ENCODE measurements at places on chromosomes 16 and 17. TPM values are rescaled to one million over a fixed set of nuclear protein-coding genes. Genes with fewer than 3 reads are reported as not detected.

GPR179 gene
- total RNA-seq: under 0.01 TPM

SMURF2 gene
- total RNA-seq: 38.2 TPM

CDRT15L2 gene
- not detected for total RNA-seq

- no peak for DNase-seq
These were observed 391.3 kb upstream of the XYLT1 start for GRCh38 chr16:17861981-17862479.

DNA sequence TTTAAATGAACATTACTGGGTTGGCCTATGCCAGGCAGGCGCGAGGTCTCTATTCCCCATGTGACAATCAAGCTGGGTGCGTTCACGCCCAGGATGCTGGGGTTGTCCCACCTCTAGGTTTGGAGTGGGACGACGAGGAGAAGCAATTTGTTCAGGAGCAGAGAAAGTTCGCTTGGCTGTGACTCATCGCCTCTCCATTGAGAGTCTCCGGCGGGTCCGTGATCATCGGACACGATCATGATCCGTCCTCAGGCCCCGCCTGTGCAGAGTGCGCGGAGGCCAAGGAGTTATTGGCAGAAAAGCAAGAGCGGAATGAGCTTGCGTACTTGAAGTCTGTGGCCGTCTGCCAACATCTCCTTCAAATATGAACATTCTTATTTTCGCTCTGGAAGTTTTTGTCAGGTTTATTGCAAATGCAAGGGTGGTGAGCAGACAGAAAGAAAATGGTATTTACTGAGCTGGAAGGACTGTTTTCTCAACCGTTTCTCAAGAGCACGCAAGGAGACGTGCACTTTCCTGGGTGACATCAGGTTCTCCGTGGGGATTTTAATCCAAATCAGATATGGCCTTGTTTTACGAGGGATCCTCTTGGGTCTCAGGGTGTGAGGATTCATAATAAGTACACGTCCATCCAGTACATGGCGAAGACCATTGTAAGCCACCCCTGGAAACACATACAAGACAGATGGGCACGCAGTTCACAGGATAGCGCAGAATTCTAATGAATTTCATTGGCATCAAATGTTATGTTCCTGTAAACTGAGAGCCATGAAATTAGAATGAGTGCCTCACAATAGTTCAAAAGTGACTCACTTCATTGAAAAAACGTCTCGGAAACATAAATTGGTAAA is 70.1 kb upstream of the CREBBP start:
- peak; percentile 99 for DNase-seq

GRCh38 chr16:52787709-52788108 is 240.8 kb upstream of the TOX3 start:
- DNase-seq: no peak

GRCh38 chr17:55584055-55584685 is 72.9 kb upstream of the SMIM36 start:
- peak; percentile 68 for DNase-seq

DNA sequence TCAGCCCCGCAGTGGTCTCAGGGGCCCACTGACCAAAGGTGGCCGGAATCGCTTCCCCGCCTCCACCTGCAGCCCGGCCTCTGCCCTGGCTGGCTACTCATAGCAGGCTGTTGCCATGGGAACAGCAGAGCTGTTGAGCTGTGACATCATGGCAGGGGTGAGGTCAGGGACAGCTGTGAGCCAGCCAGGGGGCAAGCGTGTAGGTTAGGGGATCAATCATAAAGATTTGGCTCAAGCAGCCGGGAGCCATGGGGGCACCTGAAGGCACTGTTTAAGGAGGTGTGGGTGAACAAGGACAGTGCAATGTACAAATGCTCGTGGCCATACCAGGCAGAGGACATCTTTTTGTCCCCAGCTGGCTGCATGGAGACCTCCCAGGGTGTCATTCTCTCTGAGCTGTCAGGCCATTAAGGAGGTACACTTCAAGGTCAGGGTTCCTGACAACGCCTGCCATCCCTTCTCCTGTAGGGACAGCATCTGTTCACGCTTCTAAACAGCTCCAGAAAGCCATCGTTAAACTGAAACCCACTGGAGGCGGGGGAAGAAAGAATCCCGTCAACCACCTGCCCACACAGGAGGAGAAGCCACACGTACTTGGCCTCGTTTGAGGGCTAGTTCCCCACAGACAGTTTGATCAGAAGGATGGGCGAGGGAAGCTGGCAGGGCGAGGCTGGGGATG is at the start of gene CEP295NL:
Gene CEP295NL, minus strand, starts transcription at position 101 of the 679 bp plus-strand sequence. CDS start 1,373 bp downstream, outside the sequence.
- no peak for DNase-seq

GRCh38 chr17:47315451-47316266 is 8.1 kb upstream of the EFCAB13 start:
- DNase-seq: peak; percentile 90

DNA sequence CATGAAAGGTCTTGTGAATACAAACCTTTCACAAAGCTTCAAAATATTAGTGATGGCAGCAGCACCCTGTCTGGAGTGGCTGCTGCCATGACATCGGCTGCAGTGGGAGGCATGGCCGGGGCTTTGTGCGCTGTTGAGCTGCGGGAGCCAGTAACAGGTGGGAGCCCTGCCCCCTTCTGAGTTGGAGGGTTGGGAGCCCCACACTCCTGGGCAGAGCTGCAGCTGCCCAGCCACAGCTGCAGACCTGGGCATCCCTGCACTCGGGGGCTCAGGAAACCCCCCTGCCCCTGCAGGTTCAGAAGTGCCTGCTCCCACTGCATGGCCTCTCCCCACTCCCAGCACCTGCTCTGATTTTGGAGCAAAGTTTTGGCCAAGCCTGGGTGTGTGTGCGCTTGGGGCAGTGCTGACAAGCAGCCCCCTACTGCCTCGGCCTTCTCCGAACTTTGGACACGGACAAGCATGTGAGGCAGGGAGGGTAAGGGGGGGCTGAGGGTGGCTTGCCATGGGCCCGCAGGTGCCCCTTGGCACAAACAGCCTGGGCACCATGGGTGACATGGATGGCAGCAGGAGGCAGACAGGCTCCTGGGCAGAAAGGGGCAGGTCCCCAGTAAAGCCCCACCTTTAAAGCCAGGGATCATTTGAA is 42.7 kb downstream of the IST1 start:
- no peak for DNase-seq

DNA sequence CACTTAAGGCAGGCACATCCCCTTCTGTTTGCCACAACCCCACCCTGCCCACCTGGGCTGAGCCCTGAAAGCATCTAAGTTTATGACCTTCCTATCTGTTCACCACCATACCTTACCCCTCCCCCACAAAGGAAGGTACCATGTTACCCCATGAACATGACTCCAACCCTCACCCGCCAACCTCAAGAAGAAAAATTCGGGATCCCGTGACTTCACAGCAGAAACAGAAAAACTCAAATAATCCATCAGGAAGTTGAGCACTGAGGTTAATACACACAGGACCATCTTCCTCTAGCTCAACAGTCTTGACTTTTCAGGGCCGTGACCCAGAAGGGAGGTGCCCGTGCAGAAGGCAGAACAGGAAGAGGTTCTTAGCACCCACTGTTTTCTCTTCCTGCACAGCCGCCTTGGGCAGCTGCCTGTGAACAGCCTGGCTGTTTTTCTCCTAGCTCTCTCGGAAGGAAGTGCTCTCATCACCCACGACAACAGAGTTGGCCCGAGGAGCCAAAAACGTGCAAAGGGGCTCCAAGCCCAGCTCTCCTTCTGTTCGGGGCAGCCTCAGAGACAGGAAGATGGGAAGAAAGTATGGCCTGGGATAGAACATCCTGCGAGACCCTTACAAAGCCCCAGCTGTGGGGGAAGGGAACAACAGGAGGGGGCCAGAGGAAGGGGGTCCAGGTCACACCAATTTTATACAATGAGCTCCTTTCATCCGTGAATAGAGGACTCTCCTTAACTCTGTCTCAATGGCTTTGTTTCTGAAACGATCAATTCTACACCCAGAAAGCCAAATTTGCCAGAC is 101.1 kb downstream of the XYLT1 start:
- no peak for DNase-seq

DNA sequence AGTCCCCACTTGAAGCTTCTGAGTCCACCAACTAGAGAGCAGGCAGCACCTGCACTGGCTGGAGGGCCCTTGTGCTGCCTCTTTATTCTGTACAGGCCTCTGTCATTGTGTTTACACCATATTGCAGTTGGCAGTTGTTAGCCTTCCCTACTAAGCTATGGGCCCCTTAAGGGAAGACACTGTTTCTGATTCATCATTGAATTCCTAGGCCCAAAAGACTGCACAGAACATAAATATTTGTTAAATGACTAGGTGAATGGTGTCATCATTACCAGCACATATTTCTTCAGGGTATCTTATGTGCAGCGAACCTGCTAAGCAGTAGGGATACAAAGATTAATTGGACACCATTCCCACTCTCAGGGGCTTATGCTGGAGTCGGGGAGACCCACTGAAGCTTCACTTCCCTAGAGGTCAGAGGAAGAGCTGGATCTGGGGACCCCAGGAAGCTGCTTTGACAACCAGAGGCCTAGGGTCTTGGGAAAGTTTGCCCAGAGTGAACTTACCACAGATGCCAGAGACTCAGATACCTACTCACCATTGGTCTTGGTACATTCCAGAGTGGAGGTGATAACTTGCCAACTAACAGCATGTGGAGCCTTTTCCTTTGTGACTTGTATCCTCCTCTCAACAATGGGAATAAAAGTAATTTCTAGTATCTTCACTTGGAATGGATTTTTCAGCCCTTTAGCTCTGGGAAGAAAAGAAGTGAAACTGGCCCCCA is 28.7 kb upstream of the DDX52 start:
- peak; percentile 65 for DNase-seq

DNA sequence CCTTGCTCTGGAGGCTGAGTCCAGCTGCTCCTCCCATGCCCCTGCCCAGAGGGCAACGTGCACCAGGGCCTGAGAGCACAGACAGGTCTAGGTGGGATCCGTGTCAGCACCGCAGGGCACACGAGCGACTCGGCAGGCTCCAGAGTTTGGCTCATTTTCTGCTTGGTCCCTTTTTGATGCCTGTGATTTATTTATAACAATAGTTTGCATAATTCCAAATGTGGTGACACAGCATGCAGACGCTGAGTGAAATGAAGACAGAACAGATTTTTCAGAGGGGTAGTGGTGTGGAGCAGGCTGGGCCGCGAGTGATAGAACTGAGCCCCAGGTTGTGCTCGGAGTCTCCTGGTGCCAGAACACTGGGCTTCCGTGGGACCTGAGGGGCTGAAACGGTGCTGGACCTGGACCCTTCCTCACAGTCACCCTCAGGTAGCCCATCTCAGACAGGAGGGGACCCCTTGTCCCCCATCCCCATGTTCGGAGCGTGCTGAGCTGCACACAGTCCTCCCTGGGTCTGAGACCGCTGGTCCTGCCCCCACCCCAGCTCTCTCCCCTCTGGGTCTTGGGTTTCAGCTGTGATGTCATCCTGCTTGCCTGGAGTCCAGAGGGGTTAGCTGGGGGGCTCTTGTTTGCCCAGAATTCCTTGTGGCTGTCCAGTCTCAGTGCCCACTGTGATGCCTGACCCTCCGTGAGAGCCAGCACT is 95.9 kb downstream of the METRNL start:
- no peak for DNase-seq

DNA sequence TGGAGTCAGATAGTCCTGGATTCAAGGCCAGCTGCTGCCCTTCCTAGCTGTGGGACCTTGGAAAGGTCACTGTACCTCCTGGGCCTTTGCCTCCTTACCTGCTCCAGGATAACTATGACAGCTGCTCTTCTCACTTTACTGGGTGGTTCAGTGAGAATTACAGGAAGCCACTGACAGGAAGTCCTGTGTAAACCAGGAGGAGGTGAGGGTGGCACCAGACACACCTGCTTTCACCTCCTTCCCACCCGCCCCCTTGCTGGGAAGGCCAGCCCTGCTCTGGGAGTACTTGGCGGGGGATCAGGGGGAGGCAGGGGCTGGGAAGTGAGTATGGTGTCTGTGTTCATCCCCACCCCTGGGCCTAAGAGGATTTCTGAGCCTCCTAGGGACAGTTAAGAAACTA is 42.6 kb downstream of the CPNE2 start:
- no peak for DNase-seq

- peak; percentile 50 for DNase-seq
These were observed 7.3 kb downstream of the BAHCC1 start for GRCh38 chr17:81402530-81402941.

GRCh38 chr17:78535273-78536197 is 41.7 kb downstream of the DNAH17 start:
- DNase-seq: no peak

DNA sequence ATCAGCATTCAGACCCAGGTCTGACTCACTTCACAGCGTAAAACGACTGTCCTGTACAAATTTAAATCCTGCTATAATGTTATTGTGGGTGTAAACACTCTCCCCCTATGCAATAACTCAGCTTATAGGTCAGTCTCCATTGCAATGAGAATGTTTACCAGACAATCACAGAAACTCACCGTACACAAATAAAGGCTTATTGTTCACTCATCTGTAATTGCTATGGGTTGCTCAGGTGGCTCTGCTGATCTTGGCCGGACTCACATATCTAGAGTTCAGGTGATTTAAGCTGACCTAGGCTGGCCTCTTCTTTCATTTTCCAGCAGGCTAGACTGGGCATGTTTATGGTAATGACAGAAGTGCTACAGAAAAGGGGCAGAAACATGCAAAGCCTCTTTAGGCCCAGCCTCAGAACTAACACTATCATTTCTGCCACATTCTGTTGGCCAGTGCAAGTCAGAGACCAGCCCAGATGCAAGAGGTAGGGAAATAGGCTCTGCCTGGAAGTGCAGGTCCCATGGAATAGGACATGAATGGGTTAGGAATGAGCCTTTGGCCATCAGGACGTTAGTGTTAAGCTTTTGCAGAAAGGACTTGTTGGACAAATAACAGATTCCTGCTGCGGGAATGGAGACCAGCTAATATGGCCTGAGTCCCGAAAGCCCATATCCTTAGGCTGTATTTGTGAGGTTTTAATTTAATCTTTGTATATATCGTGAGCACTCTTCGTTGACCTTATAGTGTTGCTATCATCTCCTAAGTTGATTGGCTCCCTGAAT is 44.0 kb downstream of the HLF start:
- DNase-seq: no peak

DNA sequence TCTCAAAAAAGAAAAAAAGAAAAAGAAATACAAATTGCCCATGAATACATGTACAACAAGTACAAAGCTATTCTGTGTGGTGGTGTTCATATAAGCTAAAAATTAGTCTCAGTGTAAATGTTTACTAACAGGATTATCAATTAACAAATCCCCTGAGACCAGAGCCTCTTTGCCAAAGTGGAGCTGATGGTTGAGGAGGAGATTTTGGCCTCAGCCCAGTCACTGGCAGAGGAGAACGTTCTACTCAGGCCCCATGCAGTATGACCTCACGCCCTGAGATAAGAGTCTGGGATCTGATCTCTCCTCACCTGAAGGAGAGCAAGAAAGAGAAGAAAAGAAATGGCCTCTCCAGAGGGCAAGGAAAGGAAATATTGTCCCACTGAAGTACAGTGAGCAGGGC is 35.5 kb upstream of the NOL11 start:
- DNase-seq: no peak

- DNase-seq: no peak
These were observed 49.4 kb downstream of the DUSP14 start for GRCh38 chr17:37538981-37539659.

GRCh38 chr16:57345021-57345420 is 13.6 kb upstream of the CCL22 start:
- DNase-seq: no peak
